ENCODE measurements at places on chromosomes 1 and 21.
A peak's percentile ranks its signal among the peaks of the same experiment; 100 is the strongest.

DNA sequence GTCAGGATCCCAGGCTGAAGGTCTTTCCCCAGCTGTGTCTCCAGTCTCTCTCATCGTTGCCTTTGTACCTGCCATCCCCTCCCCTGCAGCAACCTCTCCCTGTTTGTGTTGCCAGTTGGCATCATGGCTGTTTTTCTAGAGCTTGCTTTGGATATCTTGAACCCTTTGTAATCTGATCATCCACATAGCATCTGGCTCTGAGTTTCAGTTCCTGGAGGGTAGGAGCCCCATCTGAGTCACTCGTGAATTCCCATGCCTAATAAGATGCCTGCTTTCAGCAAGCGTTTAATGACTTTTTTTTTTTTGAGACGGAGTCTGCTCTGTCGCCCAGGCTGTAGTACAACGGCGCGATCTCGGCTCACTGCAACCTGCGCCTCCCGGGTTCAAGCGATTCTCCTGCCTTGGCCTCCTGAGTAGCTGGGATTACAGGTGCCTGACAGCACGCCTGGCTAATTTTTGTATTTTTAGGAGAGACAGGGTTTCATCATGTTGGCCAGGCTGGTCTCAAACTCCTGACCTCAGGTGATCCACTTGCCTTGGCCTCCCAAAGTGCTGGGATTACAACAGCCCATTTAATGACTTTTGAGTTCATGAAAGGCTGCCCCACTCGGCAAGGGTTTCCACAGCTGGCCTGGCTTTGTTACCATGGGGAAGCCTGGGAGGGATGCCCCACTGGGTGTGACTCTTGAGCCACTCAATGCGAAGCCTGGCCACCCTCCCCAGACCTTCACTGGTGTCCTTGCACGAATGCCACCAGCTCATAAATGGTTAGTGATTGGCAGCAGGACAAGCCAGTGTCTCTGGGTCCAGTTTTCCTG lies 11.9 kb downstream of the ALPL start:
- DNase-seq: peak; percentile 15

GRCh38 chr1:230827081-230827681 lies 41.1 kb downstream of the C1orf198 start:
- no peak for DNase-seq

GRCh38 chr1:43914576-43915525 lies 18.8 kb upstream of the ARTN start:
- DNase-seq: no peak

DNA sequence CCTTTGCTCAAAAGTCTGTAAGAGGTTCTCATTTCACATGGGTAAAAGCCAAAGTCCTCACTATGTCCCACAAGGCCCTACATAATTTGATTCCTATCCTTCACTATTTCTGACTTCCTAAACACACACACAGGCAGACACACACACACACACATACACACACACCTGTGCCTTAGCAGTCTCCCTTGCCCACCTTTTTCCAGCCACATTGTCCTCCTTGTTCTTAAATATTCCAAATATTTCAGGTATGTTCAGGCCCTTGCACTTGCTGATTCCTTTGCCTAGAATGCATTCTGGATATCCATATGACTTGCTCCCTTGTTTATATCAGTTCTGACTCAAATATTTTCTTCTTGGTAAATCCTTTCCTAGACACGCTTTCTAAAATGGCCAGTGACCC lies 54.6 kb downstream of the NTNG1 start:
- DNase-seq: no peak

- no peak for DNase-seq
These were observed 22.3 kb upstream of the RGS2 start for GRCh38 chr1:192786576-192786975.

DNA sequence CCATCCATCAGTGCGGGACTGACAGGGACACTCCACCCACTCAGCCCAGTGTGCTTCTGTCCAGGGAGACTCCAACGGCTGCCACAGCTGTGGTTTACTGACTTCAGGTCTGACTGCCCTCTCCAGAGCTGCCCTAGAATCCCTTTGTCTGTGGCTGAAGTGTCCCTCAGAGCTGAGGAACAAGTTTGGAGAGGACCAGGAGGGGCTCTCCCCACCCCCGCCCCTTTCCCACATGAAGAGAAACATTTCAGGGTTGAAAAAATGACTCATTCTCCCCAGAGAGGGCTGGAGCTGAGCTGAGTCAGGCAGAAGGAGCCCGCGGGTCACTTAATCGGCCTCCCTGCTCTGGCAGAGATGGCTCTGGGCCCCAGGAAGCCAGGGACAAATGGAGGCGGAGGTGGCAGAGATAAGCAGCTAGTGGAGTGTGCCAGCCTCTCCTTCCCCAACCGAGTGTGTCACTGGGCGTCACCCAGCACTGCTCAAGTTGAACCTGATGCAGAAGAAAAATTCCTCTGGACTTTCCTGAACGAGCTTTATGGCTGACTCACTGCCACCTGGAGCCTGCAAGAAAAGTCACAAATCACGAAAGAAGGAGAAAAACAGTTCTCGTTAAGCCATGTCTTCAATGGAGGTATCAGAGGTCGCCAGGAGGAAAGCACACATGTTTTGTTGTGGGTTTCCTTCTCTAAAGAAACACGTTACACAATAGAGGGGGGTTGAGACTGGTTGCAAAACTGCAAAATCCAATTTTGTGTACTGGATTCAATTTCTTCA lies 34.3 kb upstream of the ECE1 start:
- peak; percentile 96 for DNase-seq

DNA sequence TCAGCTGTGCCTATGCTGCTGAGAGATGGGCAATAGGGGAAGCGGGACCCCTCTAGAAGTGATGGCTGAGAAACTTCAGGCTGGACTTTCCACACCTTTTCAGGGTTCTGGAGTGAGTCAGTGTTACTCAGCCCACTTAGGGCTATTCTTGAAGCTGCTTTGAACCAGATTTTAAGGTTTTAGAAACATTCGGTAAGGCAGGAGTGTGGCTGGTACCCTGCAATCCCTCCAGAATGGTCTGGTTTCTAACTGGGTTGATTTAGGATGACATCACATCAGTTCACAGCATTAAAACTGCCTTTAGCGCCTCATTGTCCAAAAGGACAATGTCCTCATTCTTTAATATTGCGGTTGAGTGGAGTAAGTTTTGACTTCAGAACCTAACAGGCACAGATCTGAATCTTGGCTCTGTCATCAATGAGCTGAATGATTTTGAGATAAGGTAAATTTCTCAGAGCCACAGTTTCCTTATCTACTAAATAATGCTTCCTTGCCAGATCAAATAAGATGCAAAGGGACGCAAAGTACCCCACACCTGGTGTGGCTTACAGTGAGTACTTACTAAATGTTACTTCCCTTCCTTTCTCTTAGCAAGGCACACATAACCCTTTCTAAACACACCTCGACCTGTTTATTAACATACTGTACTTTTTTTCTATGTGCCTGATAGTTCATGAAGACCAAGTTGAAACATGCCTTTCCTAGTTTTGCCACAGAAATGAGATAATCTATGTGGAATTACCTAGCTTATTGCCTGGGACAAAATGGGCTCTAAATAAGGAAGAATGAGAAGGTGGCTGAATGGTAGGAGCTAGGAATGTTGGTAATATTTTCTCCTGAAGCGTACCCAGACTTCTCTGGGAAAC lies 209.8 kb downstream of the ROR1 start:
- DNase-seq: no peak

DNA sequence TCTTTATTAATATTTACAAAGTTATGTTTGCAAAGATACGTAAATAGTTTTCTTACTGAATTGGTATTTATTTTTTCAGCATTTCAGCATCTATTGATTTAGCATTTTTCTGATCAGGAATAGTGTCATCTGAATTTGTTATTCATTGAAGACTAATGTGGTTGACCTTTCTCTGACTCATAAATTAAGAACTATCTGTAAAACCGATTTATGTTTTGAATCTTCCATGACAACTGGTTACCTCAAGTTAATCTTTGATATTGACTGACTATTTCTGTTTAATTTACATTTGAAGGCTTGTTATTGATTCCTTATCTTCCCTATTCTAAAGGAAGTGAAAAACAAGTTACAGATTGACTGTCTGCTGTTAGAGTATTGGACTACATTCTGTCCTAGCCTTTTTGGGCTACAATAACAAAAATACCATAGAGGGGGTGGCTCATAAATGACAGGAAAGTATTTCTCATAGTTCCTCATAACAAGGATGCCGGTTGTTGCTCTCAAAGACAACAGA lies 1131.4 kb downstream of the PLA2G4A start:
- DNase-seq: no peak

GRCh38 chr1:185957441-185958363 lies 223.5 kb downstream of the HMCN1 start:
- DNase-seq: no peak

GRCh38 chr1:93447481-93448291 lies at the start of gene FNBP1L:
Gene FNBP1L, plus strand, starts transcription at chr1:93448118. Its CDS starts 164 bp downstream, at chr1:93448282.
- peak; percentile 46 for DNase-seq

DNA sequence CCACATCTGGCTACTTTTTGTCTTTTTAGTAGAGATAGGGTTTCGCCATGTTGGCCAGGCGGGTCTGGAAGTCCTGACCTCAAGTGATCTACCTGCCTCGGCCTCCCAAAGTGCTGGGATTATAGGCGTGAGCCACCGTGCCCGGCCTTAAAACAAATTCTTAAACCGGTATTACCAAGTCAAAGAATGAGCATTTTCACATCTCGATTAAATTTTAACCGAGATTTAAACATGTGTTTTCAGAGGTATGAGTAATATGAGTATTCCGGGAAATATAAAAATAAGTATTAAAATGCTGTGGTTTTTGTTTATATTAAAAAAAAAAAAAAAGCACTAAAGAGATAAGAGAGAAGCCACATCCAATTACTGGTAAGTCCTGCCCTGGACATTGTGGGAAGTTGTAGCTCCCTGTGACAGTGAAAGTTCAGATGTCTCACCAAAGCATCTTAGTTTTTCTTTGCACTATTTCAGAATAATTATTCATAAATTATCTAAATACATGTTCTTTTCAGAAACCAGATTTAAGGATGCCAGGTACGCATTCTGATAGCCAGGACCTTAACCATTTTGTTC lies 24.9 kb downstream of the ZNF281 start:
- no peak for DNase-seq

DNA sequence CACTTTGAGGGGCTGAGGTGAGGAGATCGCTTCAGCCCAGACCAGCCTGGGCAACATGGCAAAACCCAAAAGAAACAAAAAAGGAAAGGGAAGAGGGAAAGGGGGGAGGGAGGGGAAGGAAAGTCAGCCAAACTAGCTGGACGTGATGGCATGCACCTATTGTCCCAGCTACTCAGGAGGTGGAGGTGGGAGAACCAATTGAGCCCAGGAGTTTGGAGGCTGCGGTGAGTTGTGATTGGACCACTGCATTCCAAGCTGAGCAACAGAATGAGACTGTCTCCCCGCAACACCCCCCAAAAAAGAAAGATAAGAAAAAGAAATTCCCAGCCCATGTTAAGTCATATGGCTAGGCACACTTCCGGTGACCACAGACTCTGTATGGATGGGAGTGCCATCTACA lies 128.4 kb downstream of the PTPN14 start:
- no peak for DNase-seq

- DNase-seq: no peak
These were observed 62.9 kb downstream of the MDM4 start for GRCh38 chr1:204578867-204579664.

GRCh38 chr21:15604413-15604812 lies 125.4 kb upstream of the USP25 start:
- DNase-seq: peak; percentile 35

GRCh38 chr1:155944444-155944799 lies 3.0 kb downstream of the RXFP4 start:
- no peak for DNase-seq

GRCh38 chr1:1132042-1132950 lies 16.4 kb upstream of the C1orf159 start:
- no peak for DNase-seq

DNA sequence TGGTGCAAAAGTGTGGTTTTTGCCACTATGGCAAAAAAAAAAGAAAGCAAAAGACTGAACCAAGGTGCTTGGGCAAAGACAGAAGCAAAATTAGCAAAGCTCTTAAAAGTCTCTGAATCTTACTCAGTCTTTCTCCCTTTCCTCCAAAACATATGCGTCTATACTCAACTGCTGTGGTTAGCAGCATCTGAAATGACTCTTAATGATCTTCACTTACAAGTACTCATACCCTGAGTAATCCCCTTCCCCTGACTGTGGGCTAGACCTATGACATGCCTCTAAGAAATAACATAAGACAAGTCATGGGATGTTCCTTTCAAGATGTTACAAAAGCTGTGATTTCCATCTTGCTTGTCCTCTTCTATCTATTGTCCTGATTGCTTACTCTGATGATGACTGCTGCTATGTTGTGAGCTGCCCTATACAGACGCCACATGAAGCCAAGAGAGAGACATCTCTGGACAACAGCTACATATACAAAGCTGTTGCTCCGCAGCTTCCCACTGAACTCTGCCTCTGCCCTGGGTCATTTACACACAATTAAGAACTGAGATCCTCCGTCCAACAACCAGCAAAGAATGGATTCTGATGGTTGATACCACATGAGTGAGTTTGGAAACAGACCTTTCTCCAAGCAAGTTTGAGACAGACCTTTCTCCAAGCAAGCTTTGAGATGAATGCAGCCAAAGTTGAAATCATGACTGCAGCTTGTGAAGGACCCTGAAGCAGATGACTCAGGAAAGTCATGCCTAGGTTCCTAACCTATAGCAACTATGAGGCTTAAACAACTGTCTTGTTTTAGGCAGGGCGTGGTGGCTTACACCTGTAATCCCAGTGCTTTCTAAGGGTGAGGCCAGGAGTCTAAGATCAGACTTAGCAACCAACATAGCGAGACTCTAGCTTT lies 55.2 kb downstream of the PUM1 start:
- DNase-seq: peak; percentile 69

- DNase-seq: no peak
These were observed 89.8 kb downstream of the LRRC53 start for GRCh38 chr1:74422421-74423292.

GRCh38 chr1:179228783-179229213 lies 679 bp downstream of the ABL2 start:
- peak; percentile 35 for DNase-seq

- no peak for DNase-seq
These were observed 26.0 kb downstream of the SDE2 start for GRCh38 chr1:225973158-225973557.

DNA sequence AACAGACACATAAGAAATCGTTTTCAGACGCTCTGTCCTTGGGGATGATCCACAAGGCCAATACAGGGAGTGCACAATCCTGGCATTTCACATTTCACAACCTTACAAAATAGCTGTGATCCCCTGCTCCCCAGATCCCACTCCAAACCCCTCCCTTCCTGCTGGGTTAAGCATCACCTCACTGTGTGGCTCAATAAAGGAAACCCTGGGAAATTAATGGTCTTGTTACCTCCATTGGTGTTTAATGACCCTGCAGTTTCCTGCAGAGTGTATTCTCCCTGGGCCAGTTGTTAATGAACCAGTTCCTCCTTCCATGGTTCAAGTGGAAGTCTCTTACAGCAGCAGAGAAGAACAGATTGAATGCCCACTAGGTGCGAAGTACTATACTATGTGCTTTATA lies 334.7 kb downstream of the OMA1 start:
- no peak for DNase-seq

GRCh38 chr1:168875831-168876230 lies 146.8 kb upstream of the DPT start:
- DNase-seq: no peak

Measured in HT1080 (cell line).